Activated CD8-positive, alpha-beta memory T cell treated with anti-CD3 and anti-CD28 coated beads for 4 hours (primary cell): ENCODE measurements at places on chromosomes 3 and 15.

GRCh38 chr3:73098026-73098425 is 36.6 kb downstream of the EBLN2 start:
- no peak for DNase-seq

- no peak for DNase-seq
Measured at GRCh38 chr3:124995460-124995994, 60.3 kb downstream of the HEG1 start.

DNA sequence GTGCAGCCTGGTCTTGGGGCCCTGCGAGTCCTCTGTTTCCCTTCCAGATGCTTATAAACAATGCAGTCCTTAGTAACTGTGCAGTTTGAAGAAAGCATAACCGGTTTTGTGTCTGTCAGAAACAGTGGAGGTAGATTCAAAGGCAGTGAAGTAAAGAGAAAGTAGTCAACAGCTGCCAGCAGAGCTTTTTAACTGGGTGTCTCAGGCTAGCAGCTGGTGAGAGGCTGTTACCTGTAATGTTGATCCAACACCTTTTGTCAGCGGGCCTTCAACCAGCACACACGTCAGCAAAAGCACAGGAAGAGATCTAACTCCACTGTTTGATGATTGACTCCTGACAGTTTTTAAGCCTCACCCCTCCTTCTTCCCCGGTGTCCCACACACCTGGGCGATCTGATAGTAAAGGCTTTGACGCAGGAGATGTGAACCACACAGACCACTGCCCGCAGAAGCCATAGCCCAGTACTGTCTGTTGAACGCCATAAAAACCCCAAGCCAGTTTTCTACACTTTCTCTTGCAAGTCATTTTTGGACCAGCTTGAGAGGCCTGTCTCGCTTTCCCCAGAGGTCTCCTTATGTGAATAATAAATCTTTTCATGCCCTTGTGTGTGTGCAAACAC is 178.0 kb downstream of the FMN1 start:
- DNase-seq, result no peak

- no peak for DNase-seq
Measured at GRCh38 chr3:196778755-196779154, 39.1 kb downstream of the PAK2 start.

DNA sequence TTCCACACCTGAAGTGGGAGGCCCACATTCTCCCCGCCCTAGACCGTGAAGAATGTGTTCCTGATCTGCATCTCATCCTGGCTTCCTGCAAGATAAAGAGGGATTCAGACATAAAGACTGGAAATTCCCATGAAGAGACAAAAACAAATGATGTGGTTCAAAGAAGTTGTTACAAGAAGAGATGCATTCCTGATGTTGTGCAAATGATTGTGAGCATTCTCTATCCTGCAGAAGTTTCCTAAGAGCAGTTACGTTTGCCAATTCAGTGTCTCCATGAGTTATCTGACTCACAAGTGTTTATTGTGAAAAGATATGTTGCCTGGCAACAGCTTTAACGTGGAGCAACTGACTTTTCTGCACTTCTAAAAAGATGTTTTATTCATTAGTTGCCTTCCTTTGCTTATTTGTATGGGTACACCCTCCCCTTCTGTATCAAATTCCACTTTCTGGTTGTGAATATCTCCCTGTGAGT is 107.8 kb downstream of the ZIC4 start:
- DNase-seq, result no peak

DNA sequence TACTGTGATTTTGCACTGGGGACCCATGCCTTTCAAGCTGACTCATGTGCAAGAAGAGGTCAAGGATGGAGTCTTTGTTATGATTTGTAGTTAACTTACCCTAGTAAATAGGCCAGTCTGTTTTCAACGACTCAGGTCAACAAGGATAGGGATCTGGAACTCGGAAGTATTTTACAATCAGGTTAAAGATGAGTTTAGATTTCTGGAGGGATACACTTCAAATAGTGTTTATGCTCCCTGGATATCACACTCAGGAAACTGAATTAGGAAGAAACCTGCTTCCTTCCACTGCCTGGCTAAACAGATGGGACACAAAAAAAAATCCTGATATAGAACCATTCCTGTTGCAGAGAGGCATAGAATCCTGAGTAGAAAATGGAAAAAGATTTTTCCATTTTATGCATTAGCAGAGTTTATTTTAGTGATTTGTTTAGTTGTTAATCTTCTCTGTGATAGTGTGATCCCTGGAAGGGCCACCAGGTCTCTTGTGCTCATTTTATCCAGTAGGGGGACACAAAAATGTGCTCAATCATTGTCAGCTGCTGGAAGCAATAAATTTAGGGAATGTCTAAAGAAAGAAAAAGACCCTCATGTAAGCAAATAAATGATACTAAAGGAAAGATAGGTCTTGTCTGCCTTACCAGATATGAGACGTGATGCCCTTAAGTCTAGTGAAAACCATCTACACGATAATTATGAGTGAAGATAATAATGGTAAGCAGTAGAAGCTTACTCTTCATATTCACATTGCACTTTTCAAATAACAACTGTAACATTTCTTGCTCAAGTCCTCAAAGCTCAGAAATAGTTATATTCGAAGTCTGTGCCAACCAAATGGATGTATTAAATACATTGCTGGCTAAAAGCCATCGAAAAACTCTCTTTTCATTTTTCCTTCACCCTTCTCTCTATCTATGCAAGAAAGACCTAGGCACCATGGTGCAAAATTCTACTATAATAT is 452.1 kb upstream of the KCNMB2 start:
- DNase-seq, result no peak

- no peak for DNase-seq
Measured at GRCh38 chr3:74801924-74802323, 187.5 kb upstream of the CNTN3 start.

- DNase-seq, result no peak
Measured at GRCh38 chr3:150145659-150146058, 175.0 kb upstream of the PFN2 start.
